ENCODE measurements at places on chromosomes 7 and 10.
A peak's percentile ranks its signal among the peaks of the same experiment; 100 is the strongest.

DNA sequence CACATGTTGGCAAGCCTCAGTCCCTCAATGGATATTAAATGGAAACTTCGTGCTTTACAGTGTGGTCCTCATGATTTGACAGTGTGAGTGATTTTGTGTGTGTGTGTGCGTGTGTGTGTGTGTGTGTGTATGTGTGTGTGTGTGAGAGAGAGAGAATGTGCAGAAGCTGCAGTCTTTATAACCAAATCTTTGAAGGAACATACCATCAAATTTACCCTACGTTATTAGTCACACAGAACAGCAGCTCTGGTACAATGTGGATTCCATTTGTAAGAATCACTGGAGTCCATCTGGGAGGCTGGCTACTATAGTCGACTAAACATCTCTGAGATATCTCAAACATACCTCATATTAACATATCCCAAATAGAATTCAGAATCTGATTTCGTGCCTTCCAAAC is 928.0 kb upstream of the POT1 start:
- DNase-seq, result no peak

DNA sequence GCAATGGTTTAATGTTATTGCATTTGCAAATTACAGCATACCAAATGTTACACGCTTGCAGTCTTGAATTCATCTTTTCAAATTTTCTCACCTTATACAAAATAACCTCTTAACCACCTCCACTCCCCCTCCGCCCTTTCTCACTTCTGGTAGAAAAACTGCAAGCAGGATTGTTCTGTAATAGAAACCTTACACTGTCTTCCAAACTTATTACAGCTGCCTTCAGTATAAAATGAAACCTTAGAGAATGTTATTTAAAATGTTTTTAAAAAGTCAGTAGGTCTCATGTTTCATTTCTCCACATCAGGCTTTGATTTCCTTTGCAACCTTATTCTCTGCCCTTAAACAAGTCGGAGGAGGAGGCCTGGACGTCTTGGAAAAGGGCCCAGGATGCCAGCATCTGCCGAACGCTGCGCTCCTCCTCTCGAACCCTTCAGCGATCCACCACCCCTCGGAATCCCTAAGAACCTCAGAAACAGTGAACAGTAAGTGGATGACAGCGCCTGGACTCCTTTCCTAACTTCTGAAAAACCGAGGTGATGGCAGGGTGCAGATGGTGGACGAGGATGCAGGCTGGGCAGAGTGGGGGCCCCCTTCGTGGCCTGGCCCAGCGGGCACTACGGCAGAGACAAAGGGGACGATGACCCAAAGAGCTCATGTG is 74.0 kb downstream of the FGFR2 start:
- no peak for DNase-seq

GRCh38 chr7:142812437-142813215 is 41.9 kb downstream of the PRSS2 start:
- peak; percentile 11 for DNase-seq

DNA sequence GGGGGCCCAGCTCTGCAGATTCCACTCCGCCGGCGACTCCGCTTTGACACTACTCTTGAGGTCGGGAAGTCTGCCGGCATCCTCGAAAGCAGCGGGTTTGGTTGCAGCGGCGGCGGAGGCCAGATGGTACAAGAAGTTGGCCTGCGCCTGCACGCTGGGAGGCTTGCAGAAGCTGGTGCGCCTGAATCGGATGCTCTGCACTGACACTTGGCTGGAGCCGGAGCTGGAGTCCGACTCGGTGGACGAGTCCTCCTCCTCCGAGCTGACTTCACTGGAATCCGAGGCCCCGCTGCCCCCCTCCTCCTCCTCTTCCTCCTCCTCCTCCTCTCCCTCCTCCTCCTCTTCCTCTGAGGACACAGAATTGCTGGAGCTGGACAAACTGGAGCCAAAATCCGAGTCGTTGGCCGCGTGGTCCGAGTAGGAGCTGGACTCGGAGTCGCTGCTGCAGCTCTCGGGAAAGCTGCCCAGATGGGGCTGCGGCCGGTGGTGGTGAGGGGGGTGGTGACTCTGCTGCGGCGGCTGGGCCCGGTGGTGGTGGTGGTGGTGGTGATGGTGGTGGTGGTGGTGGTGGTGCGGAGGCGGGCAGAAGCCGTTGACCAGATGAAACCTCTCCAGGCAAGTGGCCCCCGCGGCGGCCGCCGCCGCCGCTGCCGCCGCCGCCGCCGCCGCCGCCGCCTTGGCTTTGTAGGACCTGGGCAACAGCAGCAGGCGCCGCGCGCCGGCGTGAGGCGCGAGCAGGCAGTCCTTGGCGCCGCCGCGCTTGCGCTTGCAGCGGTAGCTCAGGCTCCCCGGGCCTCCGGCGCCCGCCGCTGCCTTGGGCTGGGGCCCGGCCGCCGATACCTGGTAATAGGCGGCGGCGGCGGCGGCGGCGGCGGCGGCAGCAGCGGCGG is 9.0 kb downstream of the SKIDA1 start:
- DNase-seq, result peak; percentile 68

DNA sequence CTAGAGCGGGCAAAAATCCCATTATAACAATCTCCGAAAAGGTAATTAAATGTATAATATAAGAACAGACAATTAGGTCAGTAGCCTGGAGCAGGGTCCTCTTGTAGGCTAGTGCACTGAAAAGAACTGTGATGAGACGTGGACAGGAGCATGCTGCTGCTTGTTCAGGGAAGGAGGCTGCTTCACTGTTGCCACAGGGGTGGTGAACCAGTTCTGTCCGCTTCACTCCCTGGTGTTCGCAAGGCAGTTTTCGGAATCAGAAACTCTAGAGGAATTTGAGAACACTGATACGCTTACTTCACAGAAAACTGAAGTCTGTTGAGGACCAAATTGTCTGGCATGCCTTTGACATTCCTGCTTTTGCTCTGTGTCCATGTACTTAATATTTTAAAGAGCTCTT is 17.4 kb downstream of the ZNRF2 start:
- peak; percentile 12 for DNase-seq

- no peak for DNase-seq
These were observed 127.6 kb downstream of the JCAD start for GRCh38 chr10:29931833-29932232.

DNA sequence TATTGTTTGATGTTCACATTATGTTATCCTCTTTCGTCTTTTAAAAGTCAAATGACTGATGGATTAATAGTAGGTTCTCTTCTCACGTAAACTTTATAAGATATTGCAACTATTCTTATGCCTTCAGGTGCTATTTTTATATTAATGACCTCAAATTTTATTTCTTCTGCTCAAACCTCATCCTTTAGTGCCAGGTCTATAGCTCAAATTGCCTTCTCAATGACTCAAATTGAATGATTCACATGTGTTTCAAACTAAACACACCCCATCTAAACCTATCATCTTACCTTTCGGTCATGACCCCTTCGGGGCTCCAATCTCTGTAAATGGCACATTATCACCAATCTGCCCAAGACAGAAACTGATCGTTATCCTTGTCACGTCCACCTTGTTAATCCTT is 22.0 kb upstream of the LIPF start:
- DNase-seq, result peak; percentile 62

DNA sequence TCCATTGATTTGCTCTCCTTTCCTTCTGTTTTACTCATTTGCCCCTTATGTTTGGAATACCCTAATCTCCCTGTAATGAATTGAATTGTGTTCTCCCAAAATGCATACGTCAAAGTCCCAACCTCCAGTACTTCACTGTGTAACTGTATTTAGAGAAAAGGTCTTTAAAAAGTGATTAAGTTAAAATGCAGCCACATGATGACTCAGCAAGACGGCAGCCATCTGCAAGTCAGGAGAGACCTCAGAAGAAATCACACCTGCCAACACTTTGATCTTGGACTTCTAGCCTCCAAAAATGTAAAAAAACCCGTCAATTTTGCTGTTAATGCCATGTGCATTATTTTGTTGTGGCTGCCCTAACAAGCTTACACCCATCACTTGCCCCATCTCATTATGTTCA is 85.3 kb upstream of the PCLO start:
- no peak for DNase-seq

DNA sequence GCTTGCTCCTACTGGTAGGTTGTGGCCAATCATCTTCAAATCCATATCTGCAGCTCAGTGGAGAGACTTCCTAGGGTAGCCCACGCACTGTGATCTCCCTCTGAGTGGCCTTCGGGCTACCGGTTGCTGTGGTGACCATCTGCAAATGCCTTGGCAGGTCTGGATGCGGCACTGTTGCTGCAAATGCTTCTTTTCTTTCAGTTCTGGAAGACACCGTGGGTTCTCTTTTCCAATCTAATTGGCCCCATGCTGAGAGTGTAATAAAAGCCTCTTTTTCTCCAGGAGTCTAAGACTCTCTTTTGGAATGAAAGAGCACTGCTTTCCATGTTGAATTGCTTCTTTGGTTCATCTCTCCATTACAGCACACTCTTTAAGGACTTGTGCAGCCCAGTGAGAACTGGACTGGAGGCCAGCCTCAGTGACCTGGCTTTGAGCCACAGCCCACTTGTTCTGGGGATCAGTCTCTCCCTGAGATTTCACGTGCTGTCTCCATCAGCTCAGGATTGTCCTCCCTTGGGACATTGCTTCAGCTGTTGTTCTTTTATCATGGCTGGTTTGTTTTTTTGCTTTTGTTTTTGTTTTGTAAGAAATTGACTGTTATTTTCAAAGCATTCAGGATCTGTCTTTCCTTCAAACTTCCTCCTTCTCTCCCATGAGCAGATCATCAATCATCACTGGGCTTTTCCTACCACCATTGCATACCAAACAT is 286.6 kb downstream of the BMPER start:
- DNase-seq, result peak; percentile 25

DNA sequence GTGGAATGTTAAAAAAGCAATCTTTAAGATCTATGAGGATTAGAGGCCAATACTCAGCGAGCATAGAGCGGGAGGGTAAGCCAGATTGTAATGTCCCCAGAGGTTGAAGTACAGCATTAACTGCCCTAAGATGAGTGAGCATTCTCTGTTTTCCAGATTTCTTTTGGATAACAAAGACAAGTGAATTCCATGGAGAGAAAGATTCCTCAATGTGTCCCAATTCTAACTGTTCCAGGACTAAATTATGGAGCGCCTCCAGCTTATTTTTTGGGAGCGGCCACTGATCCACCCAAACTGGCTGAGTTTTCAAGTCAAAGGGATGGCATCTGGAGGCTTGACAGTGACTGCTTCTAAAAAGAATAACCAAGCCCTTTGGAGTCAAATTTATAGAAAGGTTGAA is 39.3 kb upstream of the AKR1C2 start:
- DNase-seq, result no peak

Data from NCI-H69 (cell line).